Activated T-helper 1 cell treated with anti-CD3 and anti-CD28 coated beads, Interleukin-2, amount 50 U/mL, for 16 hours (primary cell): ENCODE measurements at places on chromosomes 7 and 10.

DNA sequence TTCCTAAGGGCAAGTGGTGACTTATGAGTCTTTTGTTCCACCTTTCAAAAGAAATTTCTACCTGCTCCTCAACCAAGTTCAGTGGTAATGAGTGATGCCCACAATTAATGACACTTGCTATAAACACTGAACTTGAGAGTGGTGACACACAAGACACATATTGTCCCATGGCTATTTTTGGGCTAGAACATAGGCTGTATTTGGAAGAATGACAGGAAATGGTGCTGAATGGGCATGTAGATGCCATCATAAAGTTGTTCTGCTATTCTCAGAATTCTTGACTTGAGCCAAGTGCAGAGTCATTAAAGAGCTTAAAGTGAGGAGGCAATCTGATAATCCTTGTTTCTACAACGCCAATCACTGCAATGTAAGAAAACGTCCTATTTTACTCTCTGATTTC lies 313.3 kb downstream of the AGMO start:
- no peak for DNase-seq

DNA sequence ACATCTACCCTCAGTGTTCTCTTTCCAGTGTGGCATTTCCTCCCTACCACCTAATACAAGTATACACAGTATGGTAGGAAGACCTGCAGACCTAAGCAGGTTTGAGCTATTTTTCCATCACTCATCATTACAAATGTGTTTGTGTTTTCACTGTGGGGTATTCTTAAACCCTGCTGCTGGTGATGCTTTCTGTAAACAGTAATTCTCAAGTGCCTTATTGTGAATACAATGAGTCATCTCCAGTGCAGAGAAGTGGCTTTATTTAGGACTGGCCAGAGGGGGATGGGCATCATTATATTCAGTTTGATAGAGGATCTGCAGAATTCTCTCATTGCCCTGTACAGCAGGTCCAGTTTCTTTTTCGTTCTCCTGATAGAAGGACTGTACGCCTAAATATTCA lies 63.7 kb downstream of the GRM8 start:
- no peak for DNase-seq

DNA sequence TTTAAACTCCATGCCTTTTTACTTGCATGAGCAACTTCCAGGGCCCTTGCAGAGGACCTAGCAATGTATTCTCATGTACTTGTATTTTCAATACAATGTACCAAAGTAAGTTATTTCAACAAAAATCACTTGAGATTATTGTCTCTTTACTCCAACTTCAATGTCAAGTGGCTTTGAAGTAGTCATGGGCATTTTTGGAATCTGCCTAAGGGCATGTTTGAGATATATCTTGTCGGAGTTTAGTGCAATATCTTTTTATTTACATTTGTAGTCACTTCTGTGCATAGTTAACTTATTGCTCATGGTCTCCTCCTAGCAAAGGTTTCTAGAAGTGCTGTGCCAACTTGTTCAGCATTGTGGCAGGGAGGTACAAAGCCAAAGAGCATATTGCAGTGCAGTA lies 508.7 kb upstream of the SEMA3D start:
- DNase-seq, result no peak

- DNase-seq, result no peak
These were observed 449.0 kb upstream of the IGFBP3 start for GRCh38 chr7:46369933-46370654.

DNA sequence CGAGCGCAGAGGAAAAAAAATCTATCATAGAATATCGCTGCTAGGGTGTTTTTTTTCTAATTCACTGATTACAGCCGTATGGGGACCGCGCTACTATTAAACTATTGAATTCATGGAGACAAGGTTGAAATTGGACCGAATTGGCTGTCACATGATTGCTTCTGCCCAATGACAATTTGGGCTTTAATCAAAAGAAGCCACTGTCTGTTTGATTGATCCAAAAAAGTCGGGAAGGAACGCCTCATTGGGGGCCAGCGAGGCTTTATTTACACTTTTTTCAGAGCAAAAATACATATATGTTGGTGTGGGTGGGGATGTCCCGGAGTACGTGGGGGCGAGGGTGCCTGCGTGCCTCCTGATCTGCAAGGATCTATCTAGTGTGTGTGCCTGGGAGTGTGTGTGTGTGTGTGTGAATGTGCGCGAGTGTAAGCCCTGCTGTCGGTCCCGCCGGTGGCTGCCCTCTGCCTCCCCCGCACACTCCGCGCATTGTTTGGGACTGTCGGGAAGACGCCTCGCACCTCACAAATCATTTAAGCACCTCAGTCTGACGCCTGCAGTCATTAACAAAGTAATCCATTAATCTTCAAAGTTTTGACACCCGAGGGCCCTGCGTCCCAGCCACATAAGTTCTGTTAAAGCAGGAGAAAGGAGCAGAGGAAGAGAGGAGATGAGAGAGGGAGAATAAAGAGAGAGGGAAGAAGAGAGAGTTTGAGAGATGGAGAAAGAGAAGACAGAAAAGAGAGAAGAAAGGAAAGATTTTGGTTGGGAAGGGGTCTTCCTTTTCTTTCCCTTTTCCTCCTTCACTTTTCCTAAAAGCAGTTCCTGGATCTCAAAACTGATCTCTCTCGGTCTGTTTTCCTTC lies at the start of gene HOXA2:
Gene HOXA2, minus strand, starts transcription at position 103 of the 862 bp plus-strand sequence. CDS start 183 bp downstream, outside the sequence.
- DNase-seq, result no peak

- no peak for DNase-seq
These were observed 45.4 kb downstream of the CACNB2 start for GRCh38 chr10:18185621-18186020.

DNA sequence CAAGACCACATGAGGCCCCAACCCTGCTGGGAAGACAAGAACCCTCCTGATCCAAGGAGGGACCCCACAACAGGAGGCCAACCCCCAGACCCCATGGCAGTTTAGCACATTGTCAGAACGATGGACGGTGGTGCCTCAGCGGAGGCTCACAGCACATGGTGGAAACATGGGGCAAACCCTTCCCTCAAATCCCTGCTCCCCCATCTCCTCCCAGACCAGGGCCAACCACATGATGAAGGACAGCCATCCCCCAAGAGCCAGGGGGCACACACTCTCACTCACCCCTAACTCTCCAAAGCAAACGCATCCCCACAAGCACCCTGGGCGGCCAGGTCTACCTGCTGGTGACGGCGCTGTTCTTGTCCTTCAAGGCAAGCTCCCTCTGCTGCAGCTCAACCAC lies 83.9 kb downstream of the MAD1L1 start:
- no peak for DNase-seq

GRCh38 chr10:35185260-35186034 lies 58.8 kb downstream of the CREM start:
- DNase-seq, result no peak

DNA sequence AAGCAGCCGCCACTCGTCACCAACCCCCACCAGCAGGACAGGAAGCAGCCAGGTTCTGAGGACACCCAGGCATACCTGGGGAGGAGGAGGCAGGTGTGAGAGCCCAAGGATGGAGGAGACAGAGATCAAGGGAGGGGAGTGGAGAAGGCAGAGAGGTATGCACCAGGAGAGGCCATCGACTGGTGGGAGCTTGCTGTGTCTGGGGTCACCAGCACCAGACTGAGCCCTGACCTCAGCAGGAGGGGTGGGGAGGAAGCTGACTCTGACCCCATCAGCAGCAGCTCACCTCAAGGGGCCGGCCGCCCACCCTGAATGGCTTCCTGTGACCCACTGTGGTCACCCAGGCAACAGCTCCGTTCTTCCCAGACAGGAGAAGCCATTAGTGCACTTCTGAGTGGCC lies 7.8 kb downstream of the VIPR2 start:
- DNase-seq, result no peak

- DNase-seq, result no peak
These were observed 38.4 kb downstream of the DIP2C start for GRCh38 chr10:650886-651615.

GRCh38 chr7:80977751-80978150 lies 58.9 kb upstream of the SEMA3C start:
- DNase-seq, result no peak

DNA sequence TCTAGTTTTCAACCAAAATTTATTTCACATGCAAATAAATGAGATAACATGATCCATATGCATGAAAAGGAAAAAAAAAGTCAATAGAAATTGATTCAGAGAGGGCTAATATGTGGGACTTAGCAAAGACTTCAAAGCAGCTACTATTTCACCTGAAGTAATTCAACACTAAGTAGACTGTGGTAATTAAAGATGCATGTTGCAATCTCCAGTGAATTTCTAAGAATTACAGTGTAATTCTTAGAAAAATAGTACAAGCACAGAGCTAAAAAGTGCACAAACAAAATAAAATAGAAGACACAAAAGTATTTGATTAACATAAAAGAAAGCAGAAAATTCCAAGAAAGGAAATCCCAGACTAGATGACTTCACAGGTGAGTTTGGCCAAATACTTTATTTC lies 25.7 kb downstream of the GPR22 start:
- DNase-seq, result no peak

GRCh38 chr7:96080027-96080426 lies 241.9 kb downstream of the SLC25A13 start:
- no peak for DNase-seq

DNA sequence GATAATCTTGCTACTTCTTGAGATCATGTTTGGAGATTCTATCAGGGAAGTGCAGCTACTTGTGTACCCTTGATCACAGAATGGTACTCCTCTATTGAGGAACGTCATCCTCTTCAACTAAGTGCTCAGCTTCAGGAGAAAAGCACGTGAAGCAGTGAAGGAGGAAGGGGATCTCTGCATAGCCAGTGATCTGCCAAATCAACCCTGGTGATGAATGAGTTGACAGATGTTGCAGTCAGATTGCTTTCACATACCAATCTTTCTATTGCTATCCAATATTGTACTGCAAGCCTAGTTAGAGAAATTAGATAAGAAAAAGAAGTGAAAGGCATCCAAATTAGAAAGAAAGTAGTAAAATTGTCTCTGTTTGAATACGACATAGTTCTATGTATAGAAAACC lies 309.4 kb downstream of the TWIST1 start:
- DNase-seq, result no peak

GRCh38 chr10:43960135-43960415 lies 311.4 kb upstream of the ZNF32 start:
- no peak for DNase-seq

DNA sequence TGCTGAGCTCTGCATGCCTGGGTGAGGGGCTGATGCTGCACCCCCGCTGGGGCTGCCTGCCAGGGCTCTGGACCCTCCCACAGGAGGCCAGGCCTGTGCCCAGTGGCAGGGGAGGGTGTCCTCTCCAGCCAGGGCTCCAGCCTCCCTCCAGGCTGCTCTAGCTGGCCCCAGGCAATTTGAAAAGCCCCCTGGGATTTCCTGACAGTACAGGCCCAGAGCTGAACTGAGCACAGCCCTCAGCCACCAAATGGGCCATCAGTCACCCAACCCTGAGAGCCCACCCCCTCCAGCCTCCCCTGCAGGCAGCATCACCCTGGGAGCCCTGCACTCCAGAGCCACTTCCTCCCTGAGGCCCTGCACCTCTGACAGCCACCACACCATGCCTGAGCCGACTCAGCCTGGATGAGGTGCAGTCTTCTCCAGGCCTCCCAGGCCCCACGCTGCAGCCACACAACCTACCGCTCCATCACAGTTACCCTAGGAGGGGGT lies 101.8 kb upstream of the RET start:
- no peak for DNase-seq

DNA sequence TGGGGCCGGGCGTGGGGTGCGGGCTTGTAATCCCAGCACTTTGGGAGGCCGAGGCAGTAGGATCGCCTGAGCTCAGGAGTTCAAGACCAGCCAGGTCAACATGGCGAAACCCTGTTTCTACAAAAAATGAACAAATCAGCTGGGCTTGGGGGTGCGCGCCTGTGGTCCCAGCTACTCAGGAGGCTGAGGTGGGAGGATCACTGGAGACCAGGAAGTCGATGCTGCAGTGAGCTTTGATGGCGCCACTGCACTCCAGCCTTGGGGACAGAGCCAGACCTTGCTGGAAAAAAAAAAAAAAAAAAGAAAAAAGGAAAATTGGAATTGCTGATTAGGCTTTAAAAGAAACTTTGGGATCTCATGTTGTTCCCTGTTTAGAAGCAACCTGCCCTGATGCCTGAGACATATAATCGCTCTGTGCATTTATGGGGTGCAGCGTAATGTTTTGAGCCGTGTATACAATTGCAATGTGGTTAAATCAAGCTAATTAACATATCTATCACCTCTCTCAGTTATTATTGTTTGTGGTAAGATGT lies 851 bp downstream of the AKR1E2 start:
- DNase-seq, result no peak

GRCh38 chr7:20661884-20662283 lies 46.4 kb downstream of the ABCB5 start:
- no peak for DNase-seq

DNA sequence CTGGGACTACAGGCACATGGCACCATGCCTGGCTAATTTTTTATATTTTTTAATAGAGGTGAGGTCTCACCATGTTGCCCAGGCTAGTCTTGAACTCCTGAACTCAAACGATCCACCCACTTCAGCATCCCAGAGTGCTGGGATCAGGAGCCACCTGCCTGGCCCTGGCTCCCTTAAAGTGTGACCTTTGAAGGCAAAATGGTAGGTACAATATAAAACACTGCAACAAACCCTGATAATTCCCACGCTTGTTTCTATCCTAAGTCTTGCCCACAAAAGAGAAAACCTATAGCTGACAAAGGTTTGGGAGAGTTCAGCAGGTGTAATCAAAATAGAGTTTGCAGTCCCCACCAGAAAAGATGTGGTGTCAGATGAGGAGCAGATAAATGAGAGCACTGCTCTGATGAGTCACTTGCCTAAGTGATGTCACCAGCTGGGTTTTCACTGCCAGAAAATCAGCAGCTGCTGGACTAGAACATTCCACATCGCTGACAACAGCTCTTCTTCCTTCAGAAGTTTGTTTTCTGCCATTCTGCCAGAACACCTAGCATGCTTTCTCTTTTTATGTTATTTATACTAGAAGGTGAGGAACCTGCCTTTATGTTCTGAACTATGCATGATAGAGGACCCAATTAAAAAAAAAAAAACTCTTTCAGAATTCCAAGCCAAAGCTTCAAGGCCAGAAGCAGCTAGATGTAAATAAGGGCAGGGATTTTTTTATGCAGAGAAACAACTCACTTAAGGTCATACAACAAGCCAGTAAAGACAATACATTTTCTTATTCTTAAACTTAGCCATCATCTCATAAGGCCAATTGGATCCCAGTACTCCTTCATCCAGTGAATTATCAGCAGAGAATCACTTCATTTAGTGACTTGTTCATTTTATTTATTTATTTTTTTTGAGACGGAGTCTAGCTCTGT lies 18.0 kb downstream of the PURB start:
- DNase-seq, result no peak

DNA sequence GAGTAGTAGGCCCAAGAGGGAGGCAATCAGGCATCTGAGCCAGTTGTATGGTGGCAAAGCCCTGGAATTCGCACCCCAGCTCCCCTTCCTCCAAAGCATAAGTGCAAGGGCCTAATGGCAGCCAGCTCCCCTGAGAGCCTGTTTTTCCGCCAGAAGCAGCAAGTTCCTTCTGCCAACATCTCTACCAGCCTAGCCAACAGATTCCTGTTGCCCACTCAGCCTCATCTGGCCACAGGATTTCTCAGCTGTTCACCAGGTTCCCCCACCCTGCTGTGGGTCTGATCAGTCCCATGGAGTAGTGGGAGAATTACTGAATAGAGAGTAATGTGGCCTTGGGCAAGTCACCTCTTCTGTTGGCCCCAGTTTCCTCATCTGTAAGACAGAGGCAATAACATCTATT lies 186.2 kb upstream of the PDE1C start:
- DNase-seq, result no peak

- DNase-seq, result no peak
These were observed 64.5 kb downstream of the MCMBP start for GRCh38 chr10:119807960-119808697.
